Left lung (tissue), 14 donors: ENCODE measurements at places on chromosomes 2 and 18. TPM values are rescaled to one million over a fixed set of nuclear protein-coding genes. Genes with fewer than 3 reads are reported as not detected.

DNA sequence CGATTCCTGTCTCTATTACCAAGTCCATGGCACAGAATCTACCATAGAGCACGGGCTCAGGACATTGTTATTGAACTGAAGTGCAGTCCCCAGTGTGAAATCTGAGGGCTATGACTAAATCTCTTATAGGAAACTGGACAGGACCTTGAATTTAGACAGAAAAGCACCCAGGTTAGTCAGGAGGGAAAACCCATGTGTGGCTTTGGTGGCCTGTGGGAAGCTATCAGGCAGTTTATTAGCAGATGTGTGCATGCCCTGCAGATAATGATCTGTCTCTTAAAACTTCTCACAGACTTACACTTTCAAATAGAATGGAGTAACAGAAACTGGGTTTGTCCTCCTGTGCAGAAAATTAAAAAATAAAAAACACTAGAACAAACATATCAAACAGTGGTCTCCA lies 610.0 kb upstream of the RAB6C start:
- no peak overlapping the region for H3K4me3 ChIP-seq
- H3K36me3 ChIP-seq = no peaks in the 10 kb centered on the region
- H3K27me3 ChIP-seq = no peaks in the 10 kb centered on the region
- DNase-seq = no peak
- no peaks in the 10 kb centered on the region for H3K4me1 ChIP-seq

TMEM37 gene
- 26.1 TPM for polyA plus RNA-seq

GRCh38 chr2:222900354-222900753 lies 39.5 kb downstream of the ACSL3 start:
- H3K4me1 ChIP-seq = peaks cover 35% of the 10 kb centered on the region
- DNase-seq = no peak
- H3K36me3 ChIP-seq = no peaks in the 10 kb centered on the region
- no peak overlapping the region for H3K27ac ChIP-seq
- H3K27me3 ChIP-seq = no peaks in the 10 kb centered on the region

- no peak overlapping the region for H3K27ac ChIP-seq
- DNase-seq = no peak
- no peak overlapping the region for H3K4me3 ChIP-seq
Observed at GRCh38 chr18:28041366-28041765, 135.6 kb downstream of the CDH2 start.

GRCh38 chr18:61755555-61755954 lies 137.3 kb downstream of the RNF152 start:
- no peaks in the 10 kb centered on the region for H3K36me3 ChIP-seq
- no peak overlapping the region for H3K27ac ChIP-seq
- no peak overlapping the region for H3K4me3 ChIP-seq
- no peaks in the 10 kb centered on the region for H3K27me3 ChIP-seq
- no peak for DNase-seq
- H3K4me1 ChIP-seq = no peaks in the 10 kb centered on the region

GRCh38 chr2:44358503-44358902 lies 2.8 kb downstream of the PREPL start:
- H3K4me3 ChIP-seq = no peak overlapping the region
- H3K27me3 ChIP-seq = no peaks in the 10 kb centered on the region
- H3K4me1 ChIP-seq = peaks cover 15% of the 10 kb centered on the region

CFC1 gene
- 9.8 TPM for polyA plus RNA-seq

- no peaks in the 10 kb centered on the region for H3K27me3 ChIP-seq
- H3K27ac ChIP-seq = no peak overlapping the region
- peaks cover 43% of the 10 kb centered on the region for H3K36me3 ChIP-seq
- no peak for DNase-seq
- H3K4me1 ChIP-seq = no peaks in the 10 kb centered on the region
Observed at GRCh38 chr18:42078711-42079110, 123.7 kb downstream of the PIK3C3 start.
